NCI-H1694 (cell line): ENCODE measurements at places on chromosomes 6 and 20.
A peak's percentile ranks its signal among the peaks of the same experiment; 100 is the strongest.

- no peak for DNase-seq
Measured at GRCh38 chr6:154996841-154997311, 1.8 kb downstream of the TIAM2 start.

- no peak for DNase-seq
Measured at GRCh38 chr6:92967362-92967761, 452.0 kb downstream of the EPHA7 start.

DNA sequence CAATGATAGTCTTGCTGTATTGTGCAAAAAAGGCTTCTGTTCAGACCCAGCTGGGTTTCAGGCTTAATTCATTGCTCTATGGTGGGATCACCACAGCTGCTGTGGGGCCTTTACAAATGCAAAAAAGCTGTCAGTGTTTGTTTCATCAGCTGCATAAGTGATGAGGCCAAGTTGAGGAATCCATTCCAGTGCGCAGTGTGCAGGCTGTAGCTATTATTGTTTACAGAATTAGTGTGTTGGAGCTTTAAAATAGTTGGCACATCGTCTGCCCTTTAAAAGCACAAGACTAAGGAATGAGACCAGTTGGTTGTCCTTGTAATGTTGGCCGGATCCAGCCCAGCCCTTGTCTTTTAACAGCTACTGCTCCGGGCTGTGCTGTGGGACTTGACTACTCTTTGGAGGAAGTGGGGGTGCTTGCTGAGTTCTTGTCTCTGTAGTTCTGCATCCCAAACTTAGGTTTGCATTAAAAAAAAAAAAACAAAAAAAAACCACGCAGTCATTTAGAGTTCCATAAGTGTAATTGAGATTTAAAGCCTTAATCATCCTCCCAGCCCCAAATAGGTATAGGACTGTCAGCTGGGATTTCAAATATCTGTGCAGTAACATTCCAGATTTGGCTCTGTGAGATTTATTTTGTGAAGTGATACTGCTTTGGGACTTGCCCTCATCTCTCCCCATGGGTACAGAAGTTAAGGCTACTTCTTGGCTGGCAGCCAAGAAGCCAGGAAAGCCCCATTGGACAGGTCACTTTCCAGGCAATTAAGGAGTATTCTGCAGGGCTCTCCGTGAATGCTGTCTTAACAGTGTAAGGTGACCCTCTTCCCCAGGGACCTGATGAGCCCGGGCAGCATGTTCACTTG lies 19.3 kb downstream of the JARID2 start:
- DNase-seq: no peak

GRCh38 chr6:127366282-127367022 lies 23.0 kb upstream of the ECHDC1 start:
- DNase-seq: no peak

DNA sequence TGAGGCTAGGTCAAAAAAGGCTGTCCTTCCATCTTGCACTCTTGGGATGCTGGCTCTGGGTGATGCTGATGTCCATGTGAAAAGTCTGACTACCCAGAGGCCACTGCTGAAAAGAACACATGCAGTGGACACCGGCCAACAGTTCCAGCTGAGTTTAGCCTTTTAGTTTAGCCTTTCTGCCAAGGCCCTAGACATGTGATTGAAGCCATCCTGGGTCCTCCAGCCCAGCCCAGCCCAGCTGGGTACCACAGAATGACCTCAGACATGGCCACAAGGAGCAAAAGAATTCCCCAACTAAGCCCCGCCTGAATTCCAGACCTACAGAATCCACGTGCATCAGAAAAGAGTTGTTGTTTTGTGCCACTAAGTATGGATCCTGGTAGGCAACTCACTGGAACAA lies 17.4 kb downstream of the PIGT start:
- no peak for DNase-seq

DNA sequence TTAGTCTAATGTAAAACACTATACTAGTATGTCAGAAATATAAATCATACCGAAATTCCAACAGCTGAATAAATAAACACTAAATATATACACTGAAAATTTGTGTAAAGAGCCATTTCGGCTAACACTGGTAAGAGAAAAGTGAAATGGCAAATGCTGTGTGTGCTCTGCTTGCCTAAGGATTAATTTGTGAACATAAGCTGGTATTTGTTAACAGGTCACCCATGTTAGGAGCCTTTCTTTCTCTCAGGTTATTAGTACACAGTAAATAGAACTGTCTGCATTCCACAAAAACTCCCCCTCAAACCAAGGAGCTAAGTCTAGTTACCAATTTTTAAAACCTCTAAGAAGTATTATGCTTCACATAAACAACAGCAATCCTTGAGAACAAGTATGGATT lies 27.0 kb downstream of the ELOVL5 start:
- no peak for DNase-seq

DNA sequence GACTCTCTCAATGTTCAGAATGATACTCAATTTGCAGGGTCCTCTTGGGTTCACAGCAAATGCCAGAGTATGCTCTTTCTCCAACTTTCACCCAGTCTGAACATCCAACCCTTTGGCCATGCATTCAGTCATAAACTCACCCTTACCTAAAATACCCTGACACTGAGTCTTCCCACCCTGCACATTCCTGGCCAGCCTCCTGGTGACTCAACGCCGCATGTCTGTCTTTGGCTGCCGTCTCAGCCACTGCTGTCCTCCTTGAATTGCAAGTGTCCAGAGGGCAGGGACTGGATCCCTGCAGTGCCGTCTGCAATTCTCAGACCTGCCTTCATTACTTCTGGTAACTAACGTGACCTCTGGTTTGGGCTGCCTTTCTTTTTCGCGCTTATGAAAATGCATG lies 593.4 kb downstream of the QKI start:
- no peak for DNase-seq

GRCh38 chr20:59152559-59153354 lies 10.9 kb upstream of the ZNF831 start:
- DNase-seq: no peak

- DNase-seq: no peak
Measured at GRCh38 chr6:11596640-11597237, 59.2 kb downstream of the TMEM170B start.

DNA sequence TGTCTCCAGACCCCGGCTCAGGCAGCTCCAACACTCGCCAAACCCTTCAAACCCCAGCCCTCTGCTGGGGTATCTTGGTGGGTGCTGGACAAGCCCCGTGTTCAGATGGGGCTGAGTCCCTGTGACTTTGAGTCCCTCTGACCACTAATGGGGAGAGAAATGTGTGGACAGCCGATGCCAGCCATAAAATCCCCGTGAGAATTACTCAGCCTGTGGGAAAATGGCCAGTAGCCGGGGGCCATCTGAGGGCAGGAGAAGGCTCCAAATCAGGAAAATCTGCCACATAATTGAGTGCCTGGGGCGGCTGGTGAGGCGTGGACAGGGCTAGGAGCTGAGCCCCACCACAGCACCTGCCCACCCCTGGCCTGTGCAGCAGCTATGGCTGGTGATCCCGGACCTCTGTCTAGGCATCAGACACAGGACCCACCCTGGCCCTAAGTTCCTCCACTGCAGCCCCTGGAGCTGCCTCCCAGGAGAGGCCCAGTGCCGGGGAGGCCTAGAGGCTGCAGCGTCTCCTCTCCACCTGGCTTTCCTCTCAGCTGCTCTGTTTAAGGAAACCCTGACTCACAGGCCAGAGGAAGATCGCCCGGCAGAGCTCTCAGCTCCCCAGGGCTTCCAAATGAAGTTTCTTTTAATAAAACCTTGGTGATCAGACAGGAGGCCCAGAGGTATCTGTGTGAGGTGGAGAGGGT lies 53.7 kb upstream of the SLCO4A1 start:
- no peak for DNase-seq

DNA sequence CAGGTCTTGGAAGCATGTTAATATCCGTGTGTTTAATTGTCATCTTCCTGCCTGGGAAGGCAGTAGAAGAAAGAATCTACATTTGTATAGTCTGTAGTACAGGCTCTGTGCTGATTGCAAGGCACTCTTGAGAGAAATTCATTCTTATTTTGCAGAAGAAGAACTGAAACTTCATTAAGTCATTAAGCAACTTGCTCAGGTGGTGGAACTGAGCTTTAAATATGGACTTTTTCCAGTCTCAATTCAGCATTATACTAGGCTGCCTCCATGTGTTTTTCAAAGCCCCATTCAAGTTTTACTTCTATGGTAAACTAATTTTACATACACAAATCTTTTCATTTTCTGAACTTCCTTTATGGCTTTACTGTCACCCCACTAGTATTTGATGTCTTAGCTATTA lies 18.7 kb downstream of the ZNF451 start:
- DNase-seq: no peak

GRCh38 chr6:151067684-151068596 lies 171.8 kb upstream of the AKAP12 start:
- no peak for DNase-seq

DNA sequence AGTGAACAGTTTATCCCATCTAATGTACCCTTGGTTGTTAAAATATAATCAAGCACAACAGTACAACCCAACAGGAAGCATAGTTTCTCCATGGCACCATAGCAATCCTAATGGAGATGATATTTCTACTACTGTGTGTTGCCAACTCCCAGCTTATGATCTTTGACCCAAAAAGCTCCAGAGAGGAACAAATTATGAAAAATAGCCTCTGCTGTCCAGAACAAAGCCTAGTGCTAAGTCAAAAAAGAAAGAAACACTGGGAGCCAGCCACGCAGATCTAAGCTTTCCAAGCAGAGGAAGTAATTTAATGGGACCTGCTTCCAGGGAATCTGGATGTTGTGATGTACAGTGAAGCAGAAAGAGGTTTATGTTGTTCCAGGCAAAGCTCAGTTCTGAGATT lies 52.2 kb upstream of the TASP1 start:
- DNase-seq: no peak

DNA sequence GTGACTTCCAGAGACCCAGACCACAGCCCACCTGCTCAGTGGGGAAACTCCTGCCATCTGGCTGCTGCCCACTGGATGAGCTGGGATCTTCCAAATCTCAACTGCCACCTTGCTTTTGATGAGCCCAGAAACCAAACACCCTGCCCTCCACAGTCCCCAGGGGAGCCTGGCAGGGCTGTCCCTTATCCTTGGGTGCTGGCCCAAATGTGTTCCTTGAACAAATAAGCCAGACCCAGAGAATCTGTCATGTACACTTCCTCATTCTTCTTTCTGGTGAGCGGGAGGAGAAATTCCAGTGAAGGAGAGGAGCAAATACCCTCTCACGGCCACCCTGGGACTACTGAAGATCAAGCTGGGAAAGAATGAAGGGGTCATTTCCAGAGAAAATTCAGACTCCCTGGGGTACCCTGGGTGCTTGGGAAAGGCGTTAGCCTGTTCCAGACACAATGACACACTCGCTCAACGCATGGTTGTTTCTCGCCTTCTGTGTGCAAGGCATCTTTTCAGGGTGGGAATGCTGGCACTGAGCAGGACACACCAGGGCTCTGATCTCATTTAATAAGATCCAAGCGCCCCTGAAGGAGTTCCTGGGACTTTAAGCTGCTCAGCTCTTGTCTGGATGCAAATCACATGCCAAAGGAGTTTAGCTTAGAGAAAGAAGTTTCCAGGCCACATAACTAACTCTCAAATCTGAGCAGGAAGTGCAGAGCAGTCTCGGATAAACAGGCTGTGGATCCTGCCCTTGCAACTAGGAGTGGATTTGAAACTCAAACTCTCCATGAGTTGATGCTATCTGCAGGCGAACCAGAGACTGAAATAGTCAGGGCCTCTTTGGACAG lies 38.5 kb downstream of the PXDC1 start:
- DNase-seq: no peak

GRCh38 chr6:83057705-83058321 lies 7.8 kb downstream of the UBE3D start:
- peak; percentile 23 for DNase-seq

DNA sequence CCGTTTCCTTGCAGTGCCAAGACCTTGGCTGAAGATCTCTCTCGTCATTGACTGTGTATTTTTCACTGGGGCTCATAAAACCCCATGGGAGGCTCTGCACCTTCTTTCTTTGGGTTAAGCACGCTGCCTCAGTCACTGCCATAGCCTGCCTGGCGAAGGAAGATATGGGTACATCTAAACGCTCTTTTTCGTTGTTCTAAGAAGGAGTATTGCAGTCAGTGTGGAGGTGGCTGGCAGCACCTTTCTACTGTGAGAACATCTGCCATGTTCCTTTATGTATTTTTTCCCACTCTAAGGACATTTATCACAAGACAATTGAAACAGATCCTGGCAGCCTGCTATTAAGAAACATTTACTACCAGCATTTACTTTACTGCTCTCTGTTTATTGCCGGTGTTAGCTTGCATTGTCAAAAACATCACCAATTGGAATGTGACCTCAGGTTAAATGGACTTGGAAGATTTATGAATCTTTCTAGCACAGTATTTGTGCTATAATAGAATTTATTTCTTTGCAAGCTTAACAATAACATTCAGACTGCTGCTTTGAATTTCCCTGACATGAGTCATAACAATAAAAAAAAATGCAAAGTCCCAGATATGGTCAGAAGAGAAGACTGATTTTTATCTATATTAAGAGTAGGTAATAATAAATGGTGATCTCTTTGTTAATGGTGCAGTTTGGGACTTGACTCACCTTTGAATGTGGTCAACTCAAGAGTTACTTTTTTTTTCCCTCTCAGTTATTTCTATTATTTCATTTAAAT lies 62.2 kb upstream of the CLDN20 start:
- no peak for DNase-seq

DNA sequence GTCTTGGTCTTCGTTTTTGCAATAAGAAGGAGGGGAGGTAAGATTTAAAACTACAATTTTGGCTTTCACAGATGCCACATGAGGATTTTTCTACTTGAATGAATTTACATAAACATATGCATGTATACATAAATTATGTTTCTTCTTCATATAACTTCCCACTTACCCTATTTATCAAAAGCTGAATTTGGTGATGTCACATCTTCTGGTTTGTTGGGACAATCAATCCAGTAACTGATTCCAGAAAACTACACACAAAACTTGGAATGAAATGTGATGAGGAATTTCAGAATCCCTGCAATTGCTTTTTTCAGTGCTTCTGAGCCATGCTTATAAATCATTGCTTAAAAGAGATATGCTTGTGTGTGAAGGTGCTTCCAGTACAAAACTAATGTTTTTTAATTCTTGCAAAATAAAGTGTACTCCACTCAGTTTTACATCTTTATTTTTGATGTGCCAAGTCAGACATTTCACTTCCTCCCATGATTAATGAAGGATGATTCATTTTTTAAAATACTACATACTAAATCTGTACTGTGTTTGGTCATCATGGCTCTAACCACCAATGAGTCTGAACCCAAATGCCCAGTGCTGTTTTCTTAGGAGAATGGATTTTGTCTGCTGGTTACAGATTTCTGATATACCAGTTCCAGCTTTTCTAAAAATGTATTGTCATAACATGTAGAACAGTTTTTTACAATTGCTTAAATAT lies 32.1 kb upstream of the RIN2 start:
- DNase-seq: no peak

DNA sequence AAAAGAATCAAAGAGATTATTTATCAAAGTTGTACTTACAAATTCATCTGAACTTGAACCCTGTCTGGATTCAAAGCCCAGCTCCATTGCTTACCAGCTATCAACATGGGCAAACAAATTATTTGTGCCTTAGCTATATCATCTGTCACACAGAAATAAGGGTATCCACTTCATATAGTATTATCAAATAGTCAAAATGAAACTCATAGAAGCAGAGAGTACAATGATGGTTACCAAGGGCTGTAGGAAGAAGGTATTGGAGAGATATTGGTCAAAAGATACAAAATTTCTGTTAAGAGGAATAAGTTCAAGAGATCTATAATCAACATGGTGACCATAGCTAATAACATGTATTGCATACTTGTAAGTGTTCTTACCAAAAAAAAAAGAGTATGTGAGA lies 87.8 kb upstream of the CCDC28A start:
- DNase-seq: no peak
